Neural crest cell (in vitro differentiated cells): ENCODE measurements at places on chromosomes 7 and 10. TPM values are rescaled to one million over a fixed set of nuclear protein-coding genes. Genes with fewer than 3 reads are reported as not detected.
A peak's percentile ranks its signal among the peaks of the same experiment; 100 is the strongest.

The A1CF gene
- not detected in 2 replicates for total RNA-seq

- DNase-seq: no peak
Observed at GRCh38 chr10:10055656-10056442, 961.8 kb upstream of the CELF2 start.

DNA sequence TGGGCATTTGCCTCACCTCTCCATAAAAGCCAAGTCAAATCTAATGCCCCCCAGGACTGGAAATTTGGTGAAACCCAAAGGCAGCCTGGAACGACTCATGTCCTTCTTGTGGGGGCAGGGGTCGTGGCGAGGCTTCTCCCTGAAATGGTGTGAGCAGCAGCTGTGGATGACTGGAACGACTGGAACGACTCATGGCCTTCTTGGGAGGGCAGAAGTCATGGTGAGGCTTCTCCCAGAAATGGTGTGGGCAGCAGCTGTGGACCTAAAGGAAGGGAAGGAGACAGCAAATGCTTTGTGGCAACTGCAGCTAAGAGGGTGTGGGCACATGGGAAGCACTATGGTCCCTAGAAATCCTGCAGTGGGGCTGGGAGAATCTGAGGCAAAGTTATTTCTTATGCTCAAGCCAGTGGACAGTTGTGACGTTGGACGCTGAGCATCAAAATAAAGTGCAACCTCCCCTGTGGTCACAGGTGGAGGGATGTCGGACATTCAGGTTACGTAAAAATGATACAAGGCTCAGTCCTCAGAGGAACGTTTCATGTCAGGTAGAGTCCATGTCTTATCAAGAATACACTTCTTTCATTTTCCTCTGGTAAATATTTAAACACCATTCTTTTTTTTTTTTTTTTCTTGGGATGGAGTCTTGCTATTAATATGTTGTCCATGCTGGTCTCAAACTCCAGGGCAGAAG, 107.0 kb upstream of the KIF5B start:
- DNase-seq: no peak

- DNase-seq: no peak
Observed at GRCh38 chr10:36450380-36450779, 675.0 kb upstream of the ANKRD30A start.

GRCh38 chr10:95355301-95355700, 64.5 kb upstream of the PDLIM1 start:
- DNase-seq: no peak

- DNase-seq: no peak
Observed at GRCh38 chr10:13331646-13332045, 16.4 kb downstream of the SEPHS1 start.

- no peak for DNase-seq
Observed at GRCh38 chr10:96960872-96961271, 128.8 kb downstream of the LCOR start.

The NPY gene
- not detected in 2 replicates for total RNA-seq

DNA sequence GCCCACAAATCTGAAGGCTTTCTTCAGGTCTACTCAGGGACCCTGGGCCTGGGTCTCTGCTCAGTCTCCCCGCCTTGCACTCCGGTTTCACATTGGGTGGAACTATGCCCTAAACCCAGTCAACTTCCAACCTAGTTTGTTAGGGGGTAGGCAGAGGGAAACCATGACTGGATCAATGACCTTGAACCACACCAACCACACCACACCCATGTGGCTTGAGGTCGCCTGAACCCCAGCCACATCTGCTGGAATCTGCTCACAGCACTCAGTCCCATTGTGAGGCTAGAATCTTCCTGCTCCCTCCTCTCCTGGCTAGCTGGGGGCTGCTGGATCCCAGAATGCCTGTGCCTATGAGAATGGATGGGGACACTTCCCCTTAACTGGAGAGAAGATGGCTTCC, 17.9 kb downstream of the RFC2 start:
- no peak for DNase-seq

DNA sequence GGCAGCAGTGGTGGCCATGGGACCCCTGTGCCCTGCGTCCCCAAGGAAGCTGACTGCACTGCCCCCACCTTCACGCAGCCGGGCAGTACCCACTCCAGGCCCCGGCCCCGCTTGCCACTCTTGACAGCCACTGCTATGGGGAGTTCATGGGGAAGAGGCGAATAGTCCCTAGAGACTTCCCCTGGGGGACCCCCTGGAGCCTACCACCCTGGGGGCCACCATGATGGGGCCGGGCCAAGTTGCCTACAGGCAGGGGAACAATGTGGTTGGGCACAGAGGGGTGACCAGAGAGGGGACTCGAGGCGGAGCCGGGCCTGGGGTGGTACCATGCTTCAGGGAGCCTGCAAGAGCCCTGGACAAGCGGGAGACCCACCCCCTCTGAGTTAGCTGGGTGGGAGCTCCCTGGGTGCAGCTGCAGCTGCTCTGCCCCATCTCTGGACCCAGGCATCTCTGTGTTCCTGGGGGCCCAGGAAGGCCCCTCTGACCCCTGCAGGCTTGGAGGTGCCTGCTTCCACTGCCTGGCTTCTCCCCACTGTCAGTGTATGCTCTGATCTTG, 567.6 kb downstream of the GRM8 start:
- no peak for DNase-seq

The GPR15LG gene
- total RNA-seq: not detected in 2 replicates

- DNase-seq: no peak
Observed at GRCh38 chr7:46257761-46258448, 336.8 kb upstream of the IGFBP3 start.

The MALRD1 gene
- 0.73 and 0.84 TPM in 2 replicates for total RNA-seq

DNA sequence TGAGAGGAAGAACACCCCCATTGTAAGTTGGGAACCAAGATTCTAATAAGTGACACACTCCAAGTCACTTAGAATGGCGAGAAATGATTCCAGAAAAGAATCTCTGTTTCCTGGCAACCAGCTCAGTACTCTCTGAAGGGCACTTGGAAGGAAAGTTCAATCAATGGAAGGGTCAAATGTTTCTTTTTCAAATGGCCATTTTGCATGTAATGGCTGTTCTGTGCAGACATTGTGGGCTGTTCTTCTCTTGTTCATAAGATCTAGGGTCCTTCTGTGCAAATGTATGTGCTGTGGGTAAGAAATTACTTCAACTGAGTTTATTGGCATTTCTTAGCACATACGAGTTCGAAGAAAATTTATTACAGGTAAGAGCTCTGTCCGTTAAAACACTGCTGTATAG, 145.3 kb downstream of the EVX1 start:
- DNase-seq: no peak

The TFR2 gene
- 1.7 and 2.4 TPM in 2 replicates for total RNA-seq

The BEND7 gene
- 21.9 and 25.0 TPM in 2 replicates for total RNA-seq

- no peak for DNase-seq
Observed at GRCh38 chr10:59324597-59324996, 37.8 kb downstream of the FAM13C start.

The HACD1 gene
- 13.7 and 14.6 TPM in 2 replicates for total RNA-seq

GRCh38 chr7:141161550-141162535, 88.0 kb downstream of the TMEM178B start:
- no peak for DNase-seq

GRCh38 chr10:64636461-64636860, 1115.3 kb downstream of the REEP3 start:
- DNase-seq: no peak

The C10orf90 gene
- 0.25 and 0.89 TPM in 2 replicates for total RNA-seq

GRCh38 chr7:39621261-39621660, 2.1 kb upstream of the RALA start:
- DNase-seq: no peak

GRCh38 chr10:110434489-110435096, 63.1 kb upstream of the DUSP5 start:
- no peak for DNase-seq

The TMEM229A gene
- 10.3 and 10.9 TPM in 2 replicates for total RNA-seq

GRCh38 chr10:79941146-79941545, 7.8 kb downstream of the SFTPD start:
- no peak for DNase-seq

- DNase-seq: no peak
Observed at GRCh38 chr7:22074897-22075296, 129.2 kb upstream of the CDCA7L start.

- no peak for DNase-seq
Observed at GRCh38 chr10:103327906-103328305, 23.0 kb downstream of the PCGF6 start.

DNA sequence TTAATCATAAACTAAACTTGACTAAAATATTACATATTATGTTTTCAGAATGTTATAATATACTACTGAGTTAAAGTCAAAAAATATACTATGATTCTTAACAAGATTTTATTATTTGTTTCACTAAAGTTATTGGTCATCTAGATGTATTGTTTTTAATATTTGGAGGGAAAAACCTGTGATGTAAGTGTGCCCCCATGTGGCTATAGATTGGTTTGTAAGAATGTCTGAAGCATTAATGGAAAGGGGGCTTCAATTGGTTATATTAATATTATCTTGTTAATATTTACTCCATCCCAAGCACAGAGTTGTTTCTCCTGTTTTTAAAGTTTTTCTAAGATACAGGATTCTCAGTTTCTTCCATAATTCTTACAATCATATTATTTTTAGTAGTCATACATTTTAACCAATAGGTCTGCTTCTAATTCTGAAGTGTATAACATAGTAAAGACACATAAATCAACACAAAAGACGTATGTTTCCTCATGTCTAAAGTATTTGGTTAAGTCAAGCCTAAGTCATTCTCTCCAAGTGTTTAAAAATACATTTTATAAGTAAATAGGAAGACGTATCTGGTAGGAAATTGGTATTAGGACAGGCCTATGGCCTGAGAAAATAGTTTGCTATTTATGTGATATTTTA, 58.0 kb downstream of the GNAT3 start:
- DNase-seq: no peak

DNA sequence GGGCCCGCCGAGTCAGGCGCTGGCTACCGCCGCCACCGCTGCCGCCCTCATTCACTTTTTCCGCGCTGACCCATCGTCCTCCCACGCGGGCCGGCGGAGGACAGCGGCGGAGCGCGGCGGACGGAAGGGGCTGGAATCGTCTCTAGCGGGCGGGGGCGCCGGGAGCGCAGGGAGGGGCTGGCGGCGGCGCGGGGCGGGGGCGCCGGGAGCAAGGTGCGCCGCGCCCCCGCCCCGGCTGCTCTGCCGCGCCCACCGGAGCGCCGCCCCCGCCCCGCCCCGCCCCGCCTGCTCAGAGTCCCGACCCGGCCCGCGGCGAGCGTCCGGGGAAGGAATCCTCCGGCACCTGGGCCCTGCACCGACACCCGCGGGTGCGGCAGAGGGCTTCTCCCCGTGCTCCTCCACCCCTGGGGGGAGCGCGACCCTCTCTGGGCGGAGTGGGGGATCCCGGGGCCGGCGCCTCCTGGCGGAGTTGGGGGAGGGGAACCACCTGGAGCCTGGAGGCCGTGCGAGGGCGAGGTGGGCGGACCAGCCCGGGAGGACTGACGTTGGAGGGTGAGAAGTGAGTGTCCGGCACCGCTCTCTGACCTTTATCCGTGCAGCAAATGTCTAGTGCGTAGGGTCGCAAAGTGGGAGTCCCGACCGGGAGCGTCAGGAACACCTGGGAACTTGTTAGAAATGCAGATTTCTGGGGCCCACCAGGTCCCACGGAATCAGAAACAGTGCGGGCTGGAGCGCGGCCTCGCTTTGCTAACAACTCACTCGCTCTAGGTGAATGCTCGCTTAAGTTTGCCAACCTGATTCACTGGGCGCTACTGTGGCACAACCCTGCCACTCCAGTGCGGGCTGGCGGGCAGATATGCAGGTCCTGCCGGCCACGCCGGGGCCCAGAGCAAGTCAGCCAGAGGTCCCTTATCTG, at the start of gene COBL:
TSS of gene COBL (minus strand) at position 144 of the 916 bp plus-strand sequence. CDS start 176 bp downstream, outside the sequence.
- peak; percentile 10 for DNase-seq

GRCh38 chr10:4281190-4281825, 496.3 kb upstream of the KLF6 start:
- DNase-seq: no peak

The KIF20B gene
- 46.7 and 51.3 TPM in 2 replicates for total RNA-seq

DNA sequence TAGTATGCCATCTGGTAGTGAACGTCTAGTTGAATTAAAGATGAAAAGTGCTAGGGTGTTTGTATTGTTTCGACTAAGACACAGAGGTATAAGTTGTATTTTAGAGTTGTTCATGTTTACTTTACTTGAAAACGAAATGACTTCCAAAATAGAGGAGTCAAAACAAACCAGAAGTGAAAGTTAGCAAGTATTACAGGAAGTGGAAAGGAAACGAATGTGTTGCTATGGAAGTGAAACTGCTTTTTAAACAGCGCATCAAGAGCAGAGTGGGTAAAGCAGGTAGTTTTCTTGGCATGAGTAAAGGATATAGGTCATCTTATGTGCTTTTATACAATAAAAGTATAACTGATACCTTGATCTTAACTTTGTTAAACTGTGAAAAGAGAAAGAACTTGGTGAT, 20.0 kb upstream of the GALNTL5 start:
- no peak for DNase-seq

The CRHR2 gene
- 0.18 TPM in 1 of 2 replicates, not detected in the other for total RNA-seq

DNA sequence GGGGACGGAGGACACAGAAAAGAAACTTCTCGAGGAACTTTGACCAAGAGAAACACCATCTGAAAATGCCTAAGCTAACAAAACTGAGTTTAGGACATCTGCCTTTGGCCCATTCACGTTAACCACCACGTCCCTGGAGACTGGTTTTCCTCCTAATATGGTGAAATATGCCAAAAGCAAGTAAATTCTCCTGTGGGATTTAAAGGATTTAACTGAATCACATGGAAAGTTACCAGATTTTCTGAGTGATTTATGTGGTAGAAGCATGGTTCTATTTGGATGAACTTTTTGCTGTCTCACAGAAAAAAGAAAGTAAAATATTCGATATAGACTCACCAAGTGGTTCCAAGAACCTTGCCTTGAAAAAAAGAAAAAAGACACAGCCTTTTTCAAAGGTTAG, 30.4 kb upstream of the BMPER start:
- DNase-seq: no peak

DNA sequence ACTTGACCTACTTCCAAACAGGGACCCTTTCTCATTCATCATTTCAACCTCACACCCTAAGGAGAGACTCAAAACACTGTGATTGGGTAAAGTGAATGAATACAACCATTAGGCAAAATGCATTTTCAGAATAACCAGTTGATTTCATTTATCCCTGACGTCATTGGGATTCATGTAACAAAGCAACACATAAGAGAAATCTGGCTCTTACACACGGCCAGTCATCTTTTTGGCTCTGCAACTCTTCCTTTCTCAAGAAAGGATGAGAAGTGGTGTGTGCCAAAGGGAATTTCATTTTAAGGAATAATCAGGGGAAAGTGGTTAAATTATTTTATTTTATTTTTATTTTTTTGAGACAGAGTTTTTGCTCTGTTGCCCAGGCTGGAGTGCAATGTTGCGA, 83.1 kb downstream of the CPVL start:
- DNase-seq: no peak

The RPP30 gene
- total RNA-seq: 59.6 and 63.7 TPM in 2 replicates
